Head of caudate nucleus (tissue), 42 donors: ENCODE measurements at places on chromosomes 12 and 14.

DNA sequence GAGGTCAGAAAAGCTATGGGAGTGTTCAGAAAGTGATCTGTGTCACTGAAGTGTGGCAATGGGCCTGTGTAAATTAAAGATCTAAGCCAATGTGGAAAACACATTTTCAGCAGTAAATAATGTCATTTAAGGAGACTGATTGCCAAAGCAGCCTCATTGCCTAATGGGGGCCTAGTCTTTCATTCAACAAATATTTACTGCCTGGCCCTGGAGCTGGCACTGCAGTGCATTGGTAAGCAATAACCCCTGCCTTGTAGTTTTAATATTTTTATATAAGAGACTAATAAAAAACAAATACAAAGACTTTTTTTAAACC lies 326.6 kb downstream of the BTG1 start:
- no peak for DNase-seq

- DNase-seq: no peak
Measured at GRCh38 chr12:100450735-100451134, 22.9 kb upstream of the NR1H4 start.

- no peak for DNase-seq
Measured at GRCh38 chr14:98177551-98177950, 1094.4 kb downstream of the BCL11B start.

- DNase-seq: no peak
Measured at GRCh38 chr14:26963711-26964110, 365.9 kb upstream of the NOVA1 start.

DNA sequence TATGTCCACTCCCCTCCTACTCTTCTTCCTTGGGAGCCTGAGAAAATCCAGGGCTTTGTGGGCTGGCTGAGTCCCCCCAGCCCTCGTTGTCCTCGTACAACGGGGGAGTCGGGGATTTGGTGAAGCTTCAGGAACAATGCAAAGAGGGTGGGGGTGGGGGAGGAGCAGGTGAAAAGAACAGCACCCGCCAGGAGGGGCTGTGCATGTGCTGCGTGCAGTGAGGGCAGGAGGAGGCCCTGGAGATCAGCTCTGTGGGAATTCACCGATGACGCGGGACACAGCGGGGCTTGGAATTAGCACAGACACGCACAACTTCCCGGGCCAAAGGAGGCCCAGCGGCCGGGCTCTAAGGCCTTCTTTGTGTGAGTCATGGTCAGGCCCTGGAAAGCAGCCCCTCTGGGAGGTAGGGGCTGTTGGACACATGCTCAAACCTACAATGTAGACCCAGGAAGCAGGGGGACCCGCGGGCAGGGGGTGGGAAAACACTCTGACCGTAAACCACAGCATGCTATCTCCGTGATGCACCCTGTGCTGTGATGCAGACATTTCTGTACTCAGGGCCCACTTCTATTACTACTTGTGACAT lies 32.8 kb downstream of the RBM19 start:
- peak; percentile 49 for DNase-seq

GRCh38 chr12:45469902-45470301 lies 254.0 kb downstream of the ANO6 start:
- DNase-seq: no peak

DNA sequence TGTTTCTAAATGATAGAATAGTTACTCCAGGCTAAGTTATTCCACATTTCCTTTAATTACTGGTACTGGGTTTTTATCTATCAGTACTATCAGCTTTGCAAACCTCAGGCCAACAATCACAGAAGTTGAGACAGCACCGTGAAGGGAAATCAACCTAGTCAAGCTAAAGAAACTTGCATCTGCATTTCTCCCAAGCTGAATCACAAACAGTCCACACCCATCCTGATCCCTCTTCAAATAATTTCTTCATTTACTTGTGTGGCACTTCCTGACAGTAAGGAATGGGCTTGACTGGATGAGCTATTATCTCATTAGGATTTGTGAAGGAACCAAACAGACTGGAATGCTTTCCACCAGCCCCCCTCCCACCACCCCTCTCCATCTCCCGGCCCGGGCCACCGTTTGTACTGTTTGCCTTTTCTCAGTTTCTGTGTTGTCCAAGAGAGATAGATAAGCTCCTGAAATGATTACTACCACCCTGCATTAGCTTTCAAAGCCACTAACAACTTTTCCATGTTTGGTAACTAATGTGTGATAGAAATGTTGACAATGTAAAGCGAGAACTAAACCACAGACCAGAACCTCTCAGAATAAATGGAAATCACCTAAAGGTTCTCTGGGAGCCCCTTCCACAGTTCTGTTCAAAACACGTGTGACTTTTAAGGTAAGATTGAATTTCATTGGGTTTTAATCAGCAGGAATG lies 236.3 kb downstream of the SLC25A21 start:
- DNase-seq: no peak

DNA sequence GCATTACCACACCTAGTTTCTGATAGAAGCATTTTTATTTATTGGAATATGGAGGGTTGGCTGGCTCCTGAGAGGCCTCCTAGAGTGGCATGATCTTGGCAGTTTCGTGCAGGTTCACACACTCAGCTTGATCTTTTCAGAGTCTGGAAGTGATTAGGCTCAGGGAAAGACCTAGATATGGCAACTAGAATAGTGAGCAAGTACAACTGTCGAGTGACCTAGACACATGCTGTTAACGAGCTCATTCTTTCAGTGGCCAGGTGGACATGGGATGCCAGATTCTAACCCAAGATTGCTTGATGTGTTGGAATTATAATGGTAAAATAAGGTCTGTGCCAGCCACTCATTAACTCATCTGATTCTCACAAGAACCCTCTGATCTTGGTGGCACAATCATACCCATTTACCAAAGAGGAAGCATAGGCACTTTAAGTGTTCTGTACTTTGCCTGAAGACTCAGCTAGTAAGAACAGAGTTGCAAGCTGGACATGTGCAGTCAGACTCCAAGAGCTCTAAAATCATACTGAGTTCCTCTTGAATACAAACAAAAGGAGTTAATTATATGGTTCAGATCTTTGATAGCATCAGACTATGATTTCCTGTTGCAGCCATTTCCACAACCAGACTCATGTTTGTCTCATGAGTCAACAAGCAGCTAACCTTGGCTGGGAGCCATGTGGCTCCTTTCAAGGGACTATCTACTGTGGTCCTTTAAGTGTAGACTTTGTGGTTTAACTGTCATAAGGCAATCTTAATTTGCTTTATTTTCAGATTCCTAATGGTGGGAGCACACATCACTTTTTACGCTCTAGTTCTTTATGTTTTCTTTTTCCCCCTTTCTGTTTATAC lies 144.2 kb downstream of the PLEKHA5 start:
- DNase-seq: no peak

DNA sequence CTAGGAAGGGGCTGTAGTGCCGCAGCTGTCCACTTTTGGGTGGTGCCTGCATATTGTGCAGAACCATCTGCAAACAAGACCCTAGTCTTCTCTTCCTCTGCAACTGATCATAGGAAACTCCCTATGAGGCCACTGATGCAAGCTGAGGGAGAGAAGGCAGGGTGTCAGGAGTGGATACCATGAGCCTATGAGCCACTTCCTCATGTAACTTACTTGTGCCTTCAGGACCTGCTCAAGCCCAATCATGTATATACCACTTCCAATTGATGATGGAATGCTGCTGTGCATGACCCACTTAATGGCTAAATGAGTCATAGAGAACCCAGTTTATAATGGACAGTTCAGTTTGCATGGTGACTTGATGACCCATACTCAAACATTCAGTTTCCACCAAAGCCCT lies 107.9 kb downstream of the ALG10B start:
- no peak for DNase-seq

- DNase-seq: no peak
Measured at GRCh38 chr12:23055004-23055403, 430.0 kb downstream of the ETNK1 start.

- DNase-seq: no peak
Measured at GRCh38 chr12:116959845-116960514, 49.2 kb downstream of the FBXW8 start.

GRCh38 chr14:39266525-39266870 lies 32.8 kb downstream of the MIA2 start:
- DNase-seq: peak; percentile 67

DNA sequence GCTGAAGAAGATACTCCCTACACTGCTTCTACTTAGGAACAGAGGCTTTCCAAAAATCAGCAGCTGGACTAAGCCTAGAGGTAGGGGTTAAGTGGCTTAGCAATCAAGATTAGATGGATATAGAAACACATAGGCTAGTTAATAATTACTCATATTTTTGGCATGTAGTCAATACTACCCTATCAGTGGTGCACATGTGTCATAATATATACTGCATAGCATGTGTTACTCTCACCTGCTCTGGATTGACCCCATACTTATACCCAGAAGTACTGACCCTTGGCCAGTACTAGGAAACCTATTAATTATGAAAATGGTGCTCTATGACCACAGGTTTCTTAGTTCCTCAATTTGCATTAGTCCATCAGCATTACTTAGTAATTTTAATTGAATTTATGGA lies 528.4 kb upstream of the LMO3 start:
- no peak for DNase-seq

DNA sequence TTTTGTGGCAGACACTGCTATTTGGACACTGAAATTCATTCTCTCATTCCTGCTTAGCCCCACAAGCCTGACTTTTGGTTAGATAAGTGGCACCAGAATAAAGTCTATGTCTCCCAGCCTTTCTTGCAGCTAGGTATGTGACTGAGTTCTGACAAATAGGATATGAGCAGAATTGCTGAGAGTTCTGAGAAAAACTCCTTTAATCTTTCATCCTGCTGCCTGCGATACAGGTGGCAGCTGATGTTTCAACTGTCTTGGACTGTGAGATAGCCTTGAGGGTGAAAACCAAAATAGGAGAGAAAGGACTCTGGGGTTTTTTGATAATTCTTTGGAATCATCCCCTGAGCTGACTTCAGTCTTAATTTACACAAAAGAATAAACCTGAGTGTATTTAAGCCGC lies 55.8 kb downstream of the MBIP start:
- DNase-seq: no peak

GRCh38 chr12:113054948-113055486 lies 1.5 kb upstream of the DTX1 start:
- no peak for DNase-seq

- DNase-seq: no peak
Measured at GRCh38 chr12:51265024-51265423, 5.2 kb downstream of the SMAGP start.

GRCh38 chr12:27652174-27652763 lies 44.0 kb upstream of the REP15 start:
- peak; percentile 29 for DNase-seq

GRCh38 chr12:132456186-132456943 lies 33.6 kb upstream of the FBRSL1 start:
- no peak for DNase-seq
